ENCODE measurements at places on chromosomes 11 and 22.

- no peak for DNase-seq
Observed at GRCh38 chr11:134047586-134047999, 21.3 kb upstream of the JAM3 start.

GRCh38 chr22:23898006-23898974, 4.1 kb downstream of the MIF start:
- no peak for DNase-seq

- DNase-seq: no peak
Observed at GRCh38 chr11:130651066-130651855, 202.8 kb downstream of the ADAMTS15 start.

DNA sequence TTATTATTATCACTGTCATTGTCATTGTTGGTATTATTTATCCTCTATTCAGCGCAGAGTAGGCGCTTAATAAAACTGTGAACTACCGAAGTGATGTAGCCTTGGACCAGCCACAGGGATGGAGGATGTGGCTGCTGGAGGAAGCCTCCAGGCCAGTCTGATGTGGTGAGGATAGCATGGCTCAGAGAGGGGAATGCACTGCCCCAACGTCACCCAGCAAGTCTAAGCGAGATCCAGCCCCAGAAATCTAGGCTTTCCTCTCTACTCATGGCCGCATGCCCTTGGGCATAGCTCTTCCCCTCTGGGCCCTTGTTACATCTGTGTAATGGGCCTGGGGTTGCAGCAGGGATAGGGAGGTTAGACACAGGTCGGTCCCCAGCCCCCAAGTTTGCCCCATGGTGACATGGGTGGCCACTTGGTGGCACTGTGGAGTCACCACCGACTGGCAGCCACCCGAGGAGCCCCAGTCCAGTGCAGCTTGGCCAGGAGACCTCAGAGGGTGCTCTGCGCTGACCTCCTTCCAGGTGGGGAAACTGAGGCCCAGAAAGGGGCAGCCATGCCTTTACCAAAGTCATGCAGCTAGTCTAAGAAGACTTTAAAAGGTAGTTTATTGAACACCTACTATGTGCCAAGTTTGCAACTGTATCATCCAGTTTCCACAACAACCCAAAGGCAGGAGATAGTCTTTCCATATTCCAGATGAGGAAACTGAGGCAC, 395.7 kb downstream of the MN1 start:
- peak; percentile 33 for DNase-seq

GRCh38 chr11:44409558-44410236, 99.8 kb upstream of the ALX4 start:
- DNase-seq: peak; percentile 91

GRCh38 chr22:46942799-46943785, 180.6 kb downstream of the TBC1D22A start:
- DNase-seq: no peak

DNA sequence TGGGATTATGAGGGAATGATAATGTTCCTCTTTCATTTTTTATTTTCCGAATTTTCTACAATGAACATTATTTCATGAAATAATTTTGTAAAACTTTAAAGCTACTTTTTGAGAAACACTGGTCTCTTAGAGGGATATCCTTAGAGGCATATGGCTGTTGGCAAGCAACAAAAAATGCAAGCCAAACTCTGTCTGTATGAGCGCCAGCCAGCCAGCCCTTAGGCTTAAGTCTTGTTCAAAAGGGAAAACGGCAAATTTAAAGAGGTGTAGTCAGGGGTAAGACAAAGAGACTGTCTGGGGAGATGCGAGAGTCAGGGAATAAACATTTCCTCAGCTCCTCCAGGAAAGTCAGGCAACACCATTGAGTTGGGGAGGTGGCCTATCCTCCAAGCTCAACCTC, 22.5 kb downstream of the ASCC2 start:
- no peak for DNase-seq

DNA sequence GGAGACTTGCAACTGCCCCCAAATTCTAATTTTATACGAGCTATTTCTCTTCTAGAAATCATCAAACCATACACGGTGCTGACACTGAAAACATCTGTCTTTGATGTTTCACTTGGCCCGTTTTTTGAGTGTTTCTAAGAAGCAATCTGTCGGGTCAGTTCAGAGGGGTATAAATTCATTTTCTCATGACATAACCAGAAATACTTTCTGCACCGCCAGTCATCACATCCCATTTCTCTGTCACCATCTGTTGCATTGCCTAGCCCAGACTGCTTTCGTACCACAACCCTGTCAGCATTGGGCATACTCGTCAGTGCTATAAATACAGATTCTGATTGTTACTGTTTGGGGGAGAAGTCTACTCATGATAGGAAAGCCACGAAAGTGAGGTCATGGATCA, 63.1 kb upstream of the CCDC90B start:
- no peak for DNase-seq

- no peak for DNase-seq
Observed at GRCh38 chr11:34749666-34750659, 129.1 kb downstream of the EHF start.

DNA sequence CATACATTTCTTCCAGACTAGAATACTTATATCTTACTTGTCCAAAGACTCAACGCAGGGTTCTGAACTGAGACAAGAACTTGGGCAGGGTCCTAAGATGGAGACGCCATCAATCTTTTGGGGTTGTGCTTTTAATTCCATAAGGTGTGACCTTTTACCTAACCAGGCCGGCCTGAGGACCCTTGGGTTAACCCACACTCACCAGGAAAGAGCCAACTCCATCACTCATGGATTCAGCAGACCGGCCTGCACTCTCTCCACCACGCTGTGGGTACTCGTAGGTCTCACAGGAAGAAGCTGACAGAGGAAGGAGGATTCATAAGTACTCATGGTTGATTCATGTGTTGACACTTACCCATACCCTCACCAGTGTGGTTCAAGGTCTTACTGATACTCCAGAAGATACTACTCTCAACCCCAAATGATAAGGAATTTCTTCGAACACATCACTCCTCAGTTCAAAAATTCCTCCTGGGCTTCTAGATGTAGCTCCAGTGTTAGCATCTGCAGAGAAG, 36.2 kb downstream of the USP35 start:
- DNase-seq: no peak

- peak; percentile 15 for DNase-seq
Observed at GRCh38 chr11:26599425-26599824, 27.4 kb upstream of the MUC15 start.

GRCh38 chr22:19504900-19505734, 19.1 kb downstream of the CLDN5 start:
- no peak for DNase-seq

DNA sequence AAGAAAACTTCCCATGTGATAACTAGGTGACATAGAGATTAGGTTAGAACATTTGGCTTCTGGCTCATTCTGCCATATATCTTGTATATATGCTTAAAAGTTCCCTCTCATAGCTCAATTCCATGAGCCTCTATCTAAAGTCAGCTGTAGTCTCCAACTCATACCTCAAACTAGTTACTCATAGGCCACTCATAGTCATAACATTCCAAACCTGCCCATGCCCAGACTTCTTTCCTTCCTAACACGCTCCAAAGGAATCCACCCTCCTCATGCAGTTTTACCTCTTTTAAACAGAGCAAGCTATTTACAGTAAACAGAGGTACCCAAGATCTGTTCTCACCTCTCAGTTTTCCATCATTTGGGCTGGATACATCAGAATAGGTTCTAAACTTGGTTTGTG, 39.4 kb downstream of the GLYATL2 start:
- DNase-seq: no peak

GRCh38 chr11:80240245-80240644, 799.4 kb upstream of the TENM4 start:
- no peak for DNase-seq

- no peak for DNase-seq
Observed at GRCh38 chr22:16721961-16722360, 103.2 kb downstream of the XKR3 start.

DNA sequence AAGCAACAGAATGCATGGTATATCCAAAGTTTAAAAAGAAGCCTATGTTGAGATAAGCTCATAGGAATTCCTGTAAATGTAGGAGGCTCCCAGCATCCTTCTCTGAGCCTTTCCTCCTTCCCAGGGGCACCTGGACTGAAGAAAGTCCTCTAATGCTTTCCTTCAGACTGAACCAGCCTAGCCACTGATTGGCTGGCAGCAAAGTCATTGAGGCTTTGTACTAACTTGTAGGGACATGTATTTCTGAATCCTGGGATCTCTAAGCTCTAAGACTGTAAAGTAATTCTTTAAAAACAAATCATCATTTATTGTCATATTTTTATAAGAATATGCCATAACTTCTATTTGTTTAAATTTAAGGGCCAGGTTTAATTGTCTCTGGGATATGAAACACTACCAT, 23.9 kb upstream of the PANX1 start:
- no peak for DNase-seq
